ENCODE measurements at places on chromosomes 3 and 15. TPM values are rescaled to one million over a fixed set of nuclear protein-coding genes. Genes with fewer than 3 reads are reported as not detected.

DNA sequence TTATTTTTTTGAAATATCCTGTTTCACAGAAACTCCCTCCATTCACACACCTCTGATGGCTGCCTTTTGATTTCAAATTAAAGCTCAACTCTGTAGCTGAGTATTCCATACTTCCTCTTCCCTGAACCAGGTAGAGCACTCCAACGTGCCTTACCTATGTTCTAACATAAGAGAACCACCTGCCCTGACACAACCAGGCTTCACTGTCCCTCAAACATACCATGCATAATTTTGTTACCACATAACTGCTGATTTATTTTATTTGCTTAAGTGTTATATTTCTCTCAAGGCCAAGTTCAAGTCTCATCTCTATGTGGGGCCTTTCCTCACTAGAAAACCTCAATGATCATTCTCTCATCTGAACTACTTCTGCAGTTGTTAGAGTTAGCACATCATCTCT, 209.7 kb downstream of the P3H2 start:
- no peak for DNase-seq

DNA sequence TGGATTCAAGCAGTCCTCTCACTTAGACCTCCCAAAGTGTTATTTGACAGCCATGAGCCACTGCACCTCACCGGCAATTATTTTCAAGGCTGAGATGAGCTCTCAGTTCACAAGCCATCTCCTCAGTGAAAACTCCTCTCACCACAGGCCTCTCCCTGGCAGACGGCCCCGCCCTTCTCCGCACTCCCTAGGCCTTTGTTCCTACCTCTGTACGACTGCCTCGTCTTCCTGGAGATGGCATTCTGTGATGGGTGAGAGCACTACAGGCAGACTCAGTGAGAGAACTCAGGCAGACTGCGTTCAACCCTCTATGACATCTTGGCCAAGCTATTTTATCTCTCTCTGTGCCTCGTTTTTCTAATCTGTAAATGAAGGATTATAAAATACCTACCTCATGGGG, 67.0 kb upstream of the TPM1 start:
- DNase-seq: peak; percentile 48

The FBXW12 gene
- polyA plus RNA-seq: not detected

The PLCB2 gene
- 0.38 TPM for polyA plus RNA-seq

The ENTPD3 gene
- polyA plus RNA-seq: not detected

The TRIM59 gene
- 12.1 TPM for polyA plus RNA-seq

Measured in A549 (cell line).